ENCODE measurements at places on chromosomes 1 and 21.

DNA sequence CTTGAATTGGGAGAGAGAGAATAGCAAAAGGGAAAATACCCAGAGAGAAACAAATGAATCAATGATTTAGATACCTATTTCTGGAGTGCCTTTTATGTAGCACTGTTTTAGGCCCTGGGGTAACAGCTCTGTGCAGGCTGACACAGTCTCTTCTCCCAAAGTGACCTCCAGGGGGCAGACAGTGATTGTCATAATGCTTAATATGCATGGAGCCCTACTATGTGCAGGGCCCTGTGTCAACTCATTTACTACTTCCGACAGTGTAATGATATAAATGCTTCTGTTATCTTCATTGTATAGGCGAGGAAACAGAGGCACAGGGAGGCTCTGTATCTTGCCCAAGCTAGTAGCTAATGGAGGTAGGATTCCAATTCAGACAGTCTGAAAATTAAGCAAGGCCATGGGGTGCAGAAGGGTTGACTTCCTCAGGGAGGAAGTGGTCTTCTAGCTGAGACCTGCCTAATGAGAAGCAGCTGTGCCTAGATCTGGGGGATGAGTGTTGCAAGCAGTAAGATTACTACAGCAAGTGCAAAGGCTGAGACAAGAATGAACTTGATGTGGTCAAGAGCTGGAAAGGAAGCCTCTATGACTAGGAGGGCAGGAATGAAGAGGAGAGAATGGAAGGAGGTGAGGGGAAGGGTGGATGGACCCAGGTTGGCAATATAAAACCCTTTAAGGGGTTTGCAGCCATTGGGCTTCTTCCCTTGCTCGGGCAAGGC, 16.2 kb upstream of the SERINC2 start:
- no peak for DNase-seq

- DNase-seq, result no peak
These were observed 22.1 kb downstream of the SLC2A7 start for GRCh38 chr1:9004031-9004699.

GRCh38 chr1:113977906-113978305, 1.4 kb upstream of the OLFML3 start:
- no peak for DNase-seq

DNA sequence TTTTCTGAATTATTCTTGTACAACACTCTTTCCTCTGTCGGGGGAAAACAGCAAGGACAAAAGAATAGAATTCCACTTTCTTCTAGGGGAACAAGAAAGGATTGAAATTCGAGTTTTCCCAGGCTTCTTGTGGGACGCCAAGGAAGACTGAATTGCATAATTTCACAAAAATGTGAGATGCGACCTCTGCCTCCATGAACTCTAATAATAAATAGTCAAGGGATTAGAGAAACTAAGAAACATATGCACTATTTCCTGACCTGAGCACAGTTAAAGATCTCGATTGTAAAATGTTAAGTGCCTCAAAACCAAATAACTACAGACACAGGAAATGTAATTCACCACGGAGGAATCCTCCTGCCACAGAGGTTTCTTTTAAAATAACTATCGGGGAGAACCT, 117.3 kb upstream of the MARK1 start:
- DNase-seq, result no peak

- no peak for DNase-seq
These were observed 1.7 kb downstream of the NFASC start for GRCh38 chr1:204872262-204872881.

- no peak for DNase-seq
These were observed 252.9 kb upstream of the NR5A2 start for GRCh38 chr1:199774433-199775089.

- DNase-seq, result no peak
These were observed 11.3 kb upstream of the ADORA1 start for GRCh38 chr1:203116091-203116820.

GRCh38 chr1:204190212-204191211, 5.8 kb downstream of the KISS1 start:
- DNase-seq, result no peak

GRCh38 chr1:51567653-51568052, 48.6 kb upstream of the EPS15 start:
- DNase-seq, result no peak

- no peak for DNase-seq
These were observed 14.0 kb upstream of the FAAP20 start for GRCh38 chr1:2208309-2209239.

- no peak for DNase-seq
These were observed 15.4 kb downstream of the RBM34 start for GRCh38 chr1:235145639-235146038.

GRCh38 chr1:185838111-185838510, 103.9 kb downstream of the HMCN1 start:
- no peak for DNase-seq

DNA sequence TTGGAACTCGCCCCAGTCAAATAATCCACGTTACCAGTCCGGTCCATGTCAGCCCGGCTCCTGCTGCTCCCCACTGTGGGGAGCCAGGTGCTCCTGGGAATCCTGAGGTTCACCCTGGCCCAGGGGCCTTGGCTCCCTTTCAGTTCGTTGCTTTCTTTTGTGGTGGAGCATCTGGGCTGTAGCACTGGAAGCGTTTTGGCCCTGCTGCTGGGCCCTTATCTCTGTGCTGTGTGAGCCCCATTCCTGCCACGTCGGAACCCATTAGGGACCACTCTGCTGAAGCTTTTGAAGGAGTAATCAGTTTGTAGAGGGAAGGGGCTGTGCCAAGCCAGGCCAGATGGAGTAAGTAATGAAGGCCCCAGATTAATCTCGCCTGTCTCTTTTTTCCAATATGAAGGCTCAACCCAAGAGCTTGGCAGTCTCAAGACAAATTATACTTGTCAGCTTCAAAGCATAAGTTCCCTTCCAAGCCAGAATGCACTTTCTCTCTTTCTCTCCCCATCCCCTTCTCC, 82.3 kb downstream of the PGM1 start:
- no peak for DNase-seq

- DNase-seq, result no peak
These were observed 184.0 kb downstream of the HUNK start for GRCh38 chr21:32056791-32057190.

DNA sequence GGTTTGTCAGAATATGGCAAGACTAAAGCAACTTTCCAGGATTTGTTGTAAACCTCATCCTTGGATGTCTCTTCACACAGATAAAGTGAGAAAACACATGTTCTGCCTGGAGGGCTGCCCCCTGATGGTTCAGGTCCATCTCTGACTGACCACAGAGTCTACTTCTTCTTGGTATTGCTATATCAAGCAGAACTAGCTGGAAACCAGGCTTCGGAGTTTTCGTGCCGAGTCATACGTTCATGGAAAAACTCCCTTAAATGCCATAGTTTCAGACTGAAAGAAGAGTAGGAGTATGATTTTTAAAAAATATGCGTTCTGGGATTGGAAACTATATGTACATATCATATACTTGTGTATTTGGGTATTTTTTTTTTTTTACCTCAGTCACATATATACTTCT, 5.8 kb downstream of the OR10T2 start:
- DNase-seq, result no peak

- DNase-seq, result no peak
These were observed 28.3 kb upstream of the PEF1 start for GRCh38 chr1:31672986-31673385.

DNA sequence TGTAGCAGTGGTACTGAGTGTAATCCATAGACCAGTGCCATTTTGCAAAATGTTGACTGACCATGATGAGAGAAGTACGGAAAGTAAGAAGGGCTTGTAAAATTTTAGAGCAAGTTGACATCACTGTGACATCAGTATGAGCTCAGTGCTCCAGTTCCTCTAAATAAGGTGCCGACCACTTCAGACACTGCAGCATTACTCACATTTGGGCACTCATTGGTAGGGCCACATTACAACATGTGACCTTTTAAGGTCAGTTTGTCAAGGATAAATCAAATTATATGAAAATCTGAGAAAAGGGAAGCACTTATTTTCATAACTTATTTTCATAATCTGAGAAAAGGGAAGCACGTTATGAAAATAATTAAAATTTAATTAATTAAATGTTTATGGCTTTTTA, 128.0 kb upstream of the ERG start:
- no peak for DNase-seq

GRCh38 chr1:112988367-112988766, 32.4 kb upstream of the SLC16A1 start:
- no peak for DNase-seq

- no peak for DNase-seq
These were observed 189.0 kb downstream of the CENPF start for GRCh38 chr1:214791961-214792360.

- no peak for DNase-seq
These were observed 64.8 kb upstream of the IPO9 start for GRCh38 chr1:201764166-201764565.

DNA sequence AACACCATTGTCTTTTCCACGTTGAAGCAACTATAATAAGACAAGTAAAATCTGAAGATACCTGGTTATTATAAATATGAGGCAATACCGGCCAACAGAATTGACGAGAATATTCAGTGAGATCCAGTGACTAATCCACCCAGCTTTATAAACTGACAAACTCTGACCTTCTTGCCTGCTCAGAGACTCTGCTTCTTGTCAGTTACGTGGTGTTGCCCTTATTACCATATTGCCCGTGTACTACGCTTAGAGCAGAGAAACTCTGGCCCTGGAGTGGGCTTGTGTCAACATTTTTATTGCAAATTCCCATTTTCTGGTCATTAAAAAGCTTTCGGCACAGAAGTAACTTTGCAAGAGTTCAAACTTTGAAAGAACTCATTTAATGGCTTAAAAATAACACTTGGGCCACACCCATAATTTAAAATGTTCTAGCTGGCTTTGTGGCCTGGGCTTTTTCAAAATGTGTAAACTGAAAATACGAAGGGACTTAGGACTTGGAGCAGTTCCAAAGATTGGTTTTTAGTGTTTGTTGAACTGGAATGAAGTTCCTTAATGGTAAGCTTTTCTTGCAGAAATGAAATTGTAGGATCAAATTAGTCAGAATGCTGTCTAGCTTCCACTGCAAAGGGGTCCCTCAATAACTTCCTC, 266.2 kb downstream of the LMO4 start:
- DNase-seq, result no peak

GRCh38 chr1:184300446-184300845, 86.4 kb upstream of the C1orf21 start:
- DNase-seq, result no peak

GRCh38 chr1:198912046-198912445, 273.2 kb downstream of the PTPRC start:
- no peak for DNase-seq

GRCh38 chr1:212794561-212795014, 2.9 kb downstream of the TATDN3 start:
- DNase-seq, result no peak

DNA sequence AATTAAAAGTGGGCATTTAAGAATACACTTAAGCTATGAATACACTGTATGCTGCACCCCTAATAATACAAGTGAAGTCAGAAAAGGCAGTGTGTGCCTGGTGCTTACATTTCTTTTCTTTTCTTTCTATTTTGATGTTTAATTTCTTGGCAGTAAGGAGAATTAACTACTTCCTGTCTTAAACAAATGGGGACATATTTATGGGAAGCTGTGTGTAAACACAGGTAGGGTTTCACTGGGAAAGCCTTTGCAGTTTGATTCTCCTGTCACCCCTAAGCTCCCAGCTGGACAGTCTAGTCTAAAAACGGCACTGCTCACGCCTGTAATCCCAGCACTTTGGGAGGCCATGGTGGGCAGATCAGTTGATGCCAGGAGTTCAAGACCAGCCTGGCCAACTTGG, 146.0 kb downstream of the MIS18A start:
- DNase-seq, result no peak

GRCh38 chr1:167602840-167603239, 27.2 kb upstream of the RCSD1 start:
- DNase-seq, result no peak

- DNase-seq, result no peak
These were observed 19.6 kb downstream of the NEGR1 start for GRCh38 chr1:72262735-72263134.

DNA sequence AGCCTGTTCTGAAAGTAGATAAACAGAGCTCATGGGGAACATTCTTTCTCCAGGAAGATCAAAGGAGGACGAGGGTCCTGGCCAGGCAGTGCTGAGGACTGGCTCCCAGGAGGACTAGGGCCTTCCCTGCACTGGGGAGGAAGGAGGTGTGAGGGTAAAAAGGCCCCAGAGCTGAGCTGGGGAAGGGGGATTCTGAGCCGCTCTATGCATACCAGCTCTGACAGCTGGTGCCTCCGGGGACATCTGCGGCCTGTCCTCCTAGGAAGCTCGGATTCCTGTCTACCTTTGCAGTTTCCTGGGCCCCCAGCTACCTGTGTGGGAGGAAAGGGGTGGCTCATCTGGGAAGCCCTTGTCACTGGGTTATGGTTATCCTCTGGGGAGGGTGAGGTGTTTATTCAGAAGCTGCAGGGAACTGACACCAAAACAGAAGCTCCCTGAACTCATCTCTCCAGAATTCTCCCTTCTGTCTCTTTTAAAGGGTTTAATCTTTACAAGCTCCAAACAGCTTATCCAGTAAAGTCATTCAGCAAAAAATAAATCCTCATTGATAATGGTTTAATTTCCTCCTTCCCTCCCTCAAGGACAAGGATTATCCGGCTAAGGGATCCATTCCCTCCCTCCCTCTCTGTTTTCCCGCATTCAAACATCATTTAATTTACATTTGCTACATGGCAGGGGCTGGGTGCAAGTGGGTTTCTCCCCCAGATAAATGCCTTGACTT, 31.0 kb downstream of the NENF start:
- no peak for DNase-seq

DNA sequence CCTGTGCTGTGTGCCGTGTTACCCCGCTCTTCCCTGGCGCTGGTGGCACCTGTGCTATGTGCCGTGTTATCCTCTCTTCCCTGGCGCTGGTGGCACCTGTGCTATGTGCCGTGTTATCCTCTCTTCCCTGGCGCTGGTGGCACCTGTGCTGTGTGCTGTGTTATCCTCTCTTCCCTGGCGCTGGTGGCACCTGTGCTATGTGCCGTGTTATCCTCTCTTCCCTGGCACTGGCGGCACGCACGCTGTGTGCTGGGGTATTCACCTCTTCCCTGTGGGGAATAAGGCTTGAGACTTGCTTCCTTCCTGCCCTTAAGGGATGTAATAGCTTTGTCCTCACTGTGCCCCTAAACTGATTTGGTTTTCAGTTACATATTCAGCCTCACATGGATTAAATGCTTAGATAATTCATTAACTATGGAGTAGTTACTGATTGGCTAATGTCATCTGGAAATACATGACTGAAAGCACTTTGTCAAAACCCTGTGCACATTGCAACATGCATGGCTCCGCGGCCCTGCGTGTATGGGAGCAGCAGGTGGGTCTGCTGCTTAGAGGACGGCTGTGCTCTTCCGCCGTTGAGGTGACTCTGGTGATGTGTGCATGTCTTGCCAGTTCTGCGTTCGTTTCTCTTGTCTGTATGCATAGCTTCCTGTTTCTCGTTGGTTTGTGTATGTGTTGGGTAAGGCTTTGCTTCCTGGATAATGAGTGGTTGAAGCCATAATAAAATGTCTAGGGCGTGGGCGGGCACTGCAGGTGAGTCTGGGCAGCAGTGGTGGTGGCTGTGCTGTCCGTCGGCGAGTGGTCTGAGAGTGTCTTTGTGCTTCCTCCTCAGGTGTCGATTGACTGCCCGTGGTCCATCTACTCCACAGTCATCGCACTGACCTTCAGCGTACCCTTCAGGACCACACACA, 17.9 kb upstream of the PWP2 start:
- DNase-seq, result no peak

GRCh38 chr1:89986020-89986419, 8.9 kb upstream of the ZNF326 start:
- no peak for DNase-seq

- DNase-seq, result no peak
These were observed 21.9 kb downstream of the MTARC1 start for GRCh38 chr1:220808345-220809186.

Data from stimulated activated CD8-positive, alpha-beta memory T cell treated with anti-CD3 and anti-CD28 coated beads, Interleukin-15, amount 100 ng/mL, for 4 hours (primary cell).